ENCODE measurements at places on chromosomes 4 and X. TPM values are rescaled to one million over a fixed set of nuclear protein-coding genes. Genes with fewer than 3 reads are reported as not detected.

GRCh38 chr4:107548211-107548905 lies 171.7 kb downstream of the PAPSS1 start:
- DNase-seq = no peak

DNA sequence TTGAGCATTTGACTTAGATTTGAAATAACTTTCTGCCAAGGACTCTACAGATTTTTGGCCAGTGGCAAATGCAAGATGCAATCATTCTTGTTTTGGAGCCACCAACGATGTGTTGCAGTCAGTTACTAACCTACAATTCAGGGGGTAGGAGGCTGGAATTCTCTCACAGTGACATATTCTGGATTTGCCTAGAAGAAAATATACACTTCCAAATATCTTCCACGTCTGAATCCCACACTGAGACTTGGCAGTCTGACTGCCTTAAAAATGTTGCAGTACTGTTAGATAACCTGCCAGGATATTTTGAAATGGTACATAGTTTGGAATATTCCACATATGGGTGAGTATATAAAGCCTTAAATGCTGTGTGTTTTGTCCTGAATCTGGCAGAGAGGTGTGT lies 27.6 kb upstream of the AGTR2 start:
- DNase-seq = no peak

- DNase-seq = no peak
Observed at GRCh38 chr4:18917689-18918088, 896.1 kb upstream of the LCORL start.

GRCh38 chr4:140092094-140092851 lies 61.7 kb downstream of the MAML3 start:
- no peak for DNase-seq

IL15 gene
- 2.4 TPM for total RNA-seq

DNA sequence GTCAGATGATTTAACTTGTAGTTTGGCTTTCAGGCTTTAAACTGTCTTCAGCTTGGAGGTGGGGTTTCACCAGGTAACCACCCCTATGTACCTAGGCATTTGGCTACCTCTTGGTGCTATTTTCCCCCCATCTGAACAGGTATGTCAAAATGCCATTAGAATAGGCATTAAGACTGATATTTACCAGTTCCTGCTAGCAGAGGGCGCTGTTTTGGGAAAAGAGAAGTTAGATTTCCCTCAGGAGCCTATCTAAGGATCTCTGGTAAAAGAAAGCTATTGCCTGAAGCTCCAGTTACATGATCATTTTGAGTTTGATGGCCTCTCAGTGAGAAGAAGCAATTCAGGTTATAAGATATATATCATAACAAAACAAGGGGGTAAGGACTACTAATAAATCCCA lies 879.1 kb downstream of the SH3BGRL start:
- DNase-seq = no peak

DNA sequence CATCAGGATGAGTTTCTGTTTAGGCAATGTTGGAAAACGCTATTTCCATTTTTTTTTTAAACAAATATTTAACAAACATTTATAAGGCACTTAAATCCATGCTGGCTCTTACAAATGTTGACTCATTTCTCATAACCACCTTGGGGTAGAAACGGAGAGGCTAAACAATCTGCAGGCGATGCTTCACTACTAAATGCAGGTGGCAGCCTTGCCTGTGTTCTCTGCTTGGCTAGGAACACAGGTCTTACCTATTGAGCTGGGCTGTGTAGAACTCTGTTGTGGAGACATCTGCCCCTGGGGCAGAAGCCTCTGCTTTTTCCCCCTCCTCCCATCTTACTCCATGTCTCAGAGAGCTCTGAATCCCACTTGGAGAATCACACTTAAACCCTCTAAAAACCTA lies 1.4 kb upstream of the CXCL1 start:
- no peak for DNase-seq

GRCh38 chrX:10047631-10048030 lies 80.5 kb downstream of the CLDN34 start:
- DNase-seq = no peak

GRCh38 chr4:168694667-168695066 lies 197.8 kb downstream of the PALLD start:
- DNase-seq = no peak

DNA sequence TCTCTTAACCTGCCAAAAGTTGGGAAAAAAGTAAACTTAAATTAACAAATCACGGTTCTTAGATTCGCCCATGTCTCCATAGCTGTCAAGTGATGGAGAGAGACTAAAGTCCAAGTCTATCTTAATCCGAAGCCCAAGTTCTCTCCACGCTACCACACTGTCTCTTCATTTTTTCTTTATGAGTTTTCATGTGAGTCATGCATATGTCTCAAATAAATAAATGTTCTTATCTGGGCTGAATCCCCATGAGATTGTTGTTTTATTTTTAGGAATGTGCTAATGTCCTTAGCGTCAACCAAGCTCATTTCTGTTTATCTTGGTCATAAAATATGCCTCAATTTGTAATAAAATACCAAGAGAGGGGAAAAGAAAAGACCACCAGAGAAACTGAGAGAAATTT lies 169.3 kb downstream of the RCHY1 start:
- no peak for DNase-seq

- no peak for DNase-seq
Observed at GRCh38 chrX:23494741-23495140, 160.1 kb downstream of the PTCHD1 start.
